Spinal cord (tissue), 10 donors: ENCODE measurements at places on chromosomes 1 and 21. TPM values are rescaled to one million over a fixed set of nuclear protein-coding genes. Genes with fewer than 3 reads are reported as not detected.

Gene CCDC185
- polyA plus RNA-seq, result 0.16 TPM

Gene OSBPL9
- polyA plus RNA-seq, result 76.3 TPM

Gene PROK1
- 0.59 TPM for polyA plus RNA-seq

Gene PSMD4
- polyA plus RNA-seq, result 178 TPM

Gene MATN1
- 0.97 TPM for polyA plus RNA-seq

Gene ATP6V1G3
- polyA plus RNA-seq, result not detected

Gene CAMK2N1
- 385 TPM for polyA plus RNA-seq

Gene WNT3A
- not detected for polyA plus RNA-seq

Gene RXFP4
- not detected for polyA plus RNA-seq

Gene KCNE1
- polyA plus RNA-seq, result 2.7 TPM

Gene FMO3
- polyA plus RNA-seq, result 2.1 TPM

Gene LZIC
- polyA plus RNA-seq, result 51.5 TPM

Gene CYP2J2
- 4.5 TPM for polyA plus RNA-seq

Gene OR6Y1
- not detected for polyA plus RNA-seq

Gene IRF2BP2
- 105 TPM for polyA plus RNA-seq

Gene PRMT6
- polyA plus RNA-seq, result 35.4 TPM

Gene SMPDL3B
- 1.4 TPM for polyA plus RNA-seq

Gene RAB7B
- polyA plus RNA-seq, result 7.5 TPM

Gene ETV3
- 12.0 TPM for polyA plus RNA-seq

Gene FCGR2B
- polyA plus RNA-seq, result not detected

Gene OR2L13
- polyA plus RNA-seq, result 6.4 TPM

Gene LY9
- 0.35 TPM for polyA plus RNA-seq

Gene HAPLN2
- polyA plus RNA-seq, result 37.7 TPM

Gene RUNX3
- 0.42 TPM for polyA plus RNA-seq

Gene LCE1A
- not detected for polyA plus RNA-seq

Gene TRPM2
- polyA plus RNA-seq, result 17.8 TPM

Gene ANGPTL3
- 0.18 TPM for polyA plus RNA-seq

Gene CCDC18
- 4.8 TPM for polyA plus RNA-seq

Gene TMOD4
- 1.2 TPM for polyA plus RNA-seq

Gene IQGAP3
- 6.8 TPM for polyA plus RNA-seq

Gene HMCN1
- polyA plus RNA-seq, result 17.0 TPM

Gene LENEP
- not detected for polyA plus RNA-seq

Gene HSD3B2
- not detected for polyA plus RNA-seq

Gene FAM163A
- polyA plus RNA-seq, result 4.2 TPM

Gene VHLL
- 0.32 TPM for polyA plus RNA-seq

Gene NAV1
- 78.5 TPM for polyA plus RNA-seq

Gene CFHR5
- 1.1 TPM for polyA plus RNA-seq

Gene OR2M3
- polyA plus RNA-seq, result 0.08 TPM

Gene PCNX2
- polyA plus RNA-seq, result 24.4 TPM

Gene NUDT4B
- polyA plus RNA-seq, result not detected

Gene LAMC2
- 1.6 TPM for polyA plus RNA-seq

Gene CNIH3
- polyA plus RNA-seq, result 14.9 TPM

Gene THEM5
- 1.8 TPM for polyA plus RNA-seq

Gene TLCD4
- 9.6 TPM for polyA plus RNA-seq

Gene ALPL
- polyA plus RNA-seq, result 33.0 TPM

Gene DPH2
- 27.4 TPM for polyA plus RNA-seq

Gene DENND2C
- polyA plus RNA-seq, result 1.7 TPM

Gene LYPD8
- polyA plus RNA-seq, result not detected

Gene RNF186
- not detected for polyA plus RNA-seq

Gene PLA2G2F
- polyA plus RNA-seq, result not detected
